ENCODE measurements at places on chromosomes 6 and 20. TPM values are rescaled to one million over a fixed set of nuclear protein-coding genes. Genes with fewer than 3 reads are reported as not detected.

- DNase-seq = no peak
These were observed 417.1 kb downstream of the PLCB1 start for GRCh38 chr20:8549192-8549591.

DNA sequence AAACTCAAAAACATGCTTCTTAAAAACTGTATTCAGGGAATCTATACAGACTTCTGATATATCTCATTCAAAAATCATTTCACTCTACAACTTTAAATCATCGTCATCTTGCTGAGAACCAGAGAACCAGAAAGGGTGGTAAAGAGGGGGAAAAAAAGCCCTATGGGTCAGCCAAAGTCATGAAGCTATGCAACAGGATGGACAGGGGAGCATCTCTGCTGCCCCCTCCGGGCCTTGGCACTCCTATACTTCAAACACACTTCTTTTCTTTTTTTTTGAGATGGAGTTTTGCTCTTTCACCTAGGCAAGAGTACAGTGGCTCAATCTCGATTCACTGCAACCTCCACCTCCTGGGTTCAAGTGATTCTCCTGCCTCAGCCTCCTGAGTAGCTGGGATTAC, 73.5 kb upstream of the NFATC2 start:
- DNase-seq = no peak

DNA sequence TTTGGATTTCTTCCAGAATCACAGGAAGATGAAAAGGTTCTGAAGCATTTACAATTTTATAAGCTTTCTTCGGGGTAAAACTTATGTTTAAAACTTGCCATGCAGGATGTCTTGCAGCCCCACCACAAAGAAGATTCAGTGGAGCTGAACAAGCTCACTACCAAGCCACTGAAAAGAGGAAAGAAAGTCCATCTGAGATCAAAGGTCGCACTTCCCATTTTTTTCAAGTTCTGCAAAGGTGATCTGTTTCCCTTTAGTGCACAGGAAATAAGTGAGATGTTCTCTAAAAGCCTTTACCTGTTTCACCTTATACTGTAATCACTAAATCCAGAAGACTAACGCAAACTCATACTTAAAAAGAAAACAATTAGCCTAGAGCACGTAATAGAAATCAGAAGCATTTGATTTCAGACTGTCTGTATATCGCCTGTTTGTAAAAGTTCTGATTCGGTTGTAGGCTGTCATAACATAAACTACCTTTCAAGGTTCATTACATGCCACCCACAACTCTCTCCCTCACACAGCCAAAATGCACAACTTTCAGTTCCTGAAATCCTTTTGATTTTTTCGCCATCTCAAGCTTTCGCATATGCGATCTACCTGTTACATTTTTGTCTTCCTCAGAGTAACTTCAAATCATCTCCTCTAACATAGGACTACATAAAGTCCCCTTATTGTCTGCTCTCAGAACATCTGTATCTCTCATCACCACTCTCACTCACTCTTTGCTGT, 1.8 kb downstream of the ECHDC1 start:
- DNase-seq = no peak

- DNase-seq = no peak
These were observed 647 bp downstream of the AK9 start for GRCh38 chr6:109690373-109690736.

DUSP15 gene
- 3.4 TPM for total RNA-seq

DNA sequence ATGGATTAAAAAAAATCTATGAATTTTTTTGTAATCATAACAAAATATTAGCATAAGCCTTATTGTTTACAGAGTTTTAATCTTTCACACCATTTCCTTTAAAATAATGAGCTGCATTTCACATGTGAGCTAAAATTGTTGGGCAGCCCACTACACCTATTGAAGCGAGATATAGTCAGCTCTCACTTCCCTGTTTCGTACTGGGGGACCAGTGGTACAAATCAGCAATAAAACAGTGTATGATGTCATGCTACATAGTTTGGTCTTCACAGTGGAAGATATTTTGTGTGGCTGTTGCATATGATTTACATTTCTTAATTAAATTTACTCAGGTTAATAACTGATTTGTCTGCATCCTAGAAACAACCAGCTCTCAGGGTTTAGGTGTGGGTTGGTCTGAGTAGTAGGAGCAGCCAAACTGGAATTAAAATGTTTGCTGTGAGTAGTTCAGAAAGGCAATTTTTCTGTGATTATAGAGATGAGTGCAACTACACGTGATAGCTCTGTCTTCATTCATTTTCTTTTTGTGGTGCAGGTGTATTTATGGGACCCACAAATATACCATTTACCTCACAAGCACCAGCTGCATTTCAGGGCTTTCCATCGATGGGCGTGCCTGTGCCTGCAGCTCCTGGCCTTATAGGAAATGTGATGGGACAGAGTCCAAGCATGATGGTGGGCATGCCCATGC, 99.3 kb downstream of the B3GAT2 start:
- DNase-seq = no peak

DNA sequence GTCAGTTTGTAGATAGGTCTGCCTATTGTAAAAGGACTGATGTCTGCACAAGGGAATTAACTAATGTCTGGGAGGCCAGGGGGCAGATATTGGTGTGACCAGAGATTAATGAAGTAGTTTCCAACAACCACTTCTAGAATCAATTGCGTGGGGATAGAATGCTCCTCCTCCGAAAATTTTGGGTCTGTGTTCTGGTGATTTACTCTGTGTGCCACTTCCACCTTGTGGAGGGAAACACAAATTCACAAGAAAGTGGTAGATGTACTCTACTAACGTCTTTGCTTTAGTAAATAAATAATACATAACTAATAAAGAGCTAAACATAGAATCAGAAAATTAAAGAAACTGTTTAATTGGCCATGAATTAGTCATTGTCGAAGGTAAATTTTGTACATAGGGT, 25.5 kb downstream of the TMEM14A start:
- DNase-seq = no peak

OTOR gene
- total RNA-seq = not detected

GRCh38 chr20:58195047-58195446, 33.4 kb downstream of the ANKRD60 start:
- no peak for DNase-seq

- DNase-seq = no peak
These were observed 49.3 kb downstream of the ELOVL4 start for GRCh38 chr6:79898076-79898475.

DNA sequence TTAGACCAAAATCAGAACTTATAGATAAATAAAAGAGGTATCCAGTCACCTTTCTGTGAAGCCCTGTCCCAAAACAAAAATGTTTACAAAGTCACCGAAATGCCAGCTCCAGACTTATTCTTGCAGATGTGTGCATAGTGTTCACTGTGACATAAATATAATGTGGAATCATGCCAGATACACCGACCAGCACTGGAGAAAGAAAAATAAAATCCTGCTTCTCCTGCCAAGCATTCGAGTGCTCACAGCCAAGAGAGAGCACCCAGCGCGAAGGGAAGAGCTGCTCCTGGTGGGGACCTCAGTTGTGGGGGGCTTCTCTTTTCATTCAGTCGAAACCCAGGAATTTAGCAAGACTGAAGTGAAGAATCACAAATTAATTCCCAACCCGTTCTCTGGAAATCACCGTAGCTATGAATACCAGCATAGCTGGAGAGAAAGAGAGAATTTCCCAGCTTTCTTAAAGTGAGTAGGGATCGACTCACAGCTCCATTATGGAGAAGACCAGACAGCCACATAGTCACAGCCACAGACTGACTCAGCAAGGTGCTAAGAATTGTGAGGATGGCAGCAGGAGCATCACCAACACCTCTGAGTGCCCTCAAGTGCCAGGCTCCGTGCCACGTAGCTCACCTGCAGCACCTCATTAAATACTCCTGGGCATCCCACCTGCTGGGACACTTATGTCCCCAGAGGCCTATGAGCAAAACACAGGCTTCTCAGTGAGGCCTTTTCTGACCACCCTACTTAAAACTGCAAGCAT, 33.2 kb downstream of the BFSP1 start:
- no peak for DNase-seq

DNA sequence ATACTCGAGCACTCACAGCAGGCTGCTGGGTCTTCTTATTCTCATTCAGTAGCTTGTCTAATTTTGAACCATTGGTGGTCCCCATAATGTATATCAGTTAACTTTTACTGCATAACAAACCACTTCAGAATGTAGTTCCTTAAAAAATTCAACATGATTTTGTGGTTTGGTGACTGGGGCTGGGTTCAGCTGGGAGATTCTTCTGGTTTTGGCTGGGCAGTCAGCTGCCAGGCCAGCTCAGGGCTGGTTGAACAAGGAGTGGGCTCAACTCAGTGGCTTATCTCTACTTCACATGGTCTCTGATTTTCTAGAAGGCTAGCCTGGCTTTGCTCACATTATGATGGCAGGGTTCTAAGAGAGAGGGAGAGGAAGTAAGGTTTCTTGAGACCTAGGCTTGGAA, 292.4 kb upstream of the CHD6 start:
- DNase-seq = no peak

DNA sequence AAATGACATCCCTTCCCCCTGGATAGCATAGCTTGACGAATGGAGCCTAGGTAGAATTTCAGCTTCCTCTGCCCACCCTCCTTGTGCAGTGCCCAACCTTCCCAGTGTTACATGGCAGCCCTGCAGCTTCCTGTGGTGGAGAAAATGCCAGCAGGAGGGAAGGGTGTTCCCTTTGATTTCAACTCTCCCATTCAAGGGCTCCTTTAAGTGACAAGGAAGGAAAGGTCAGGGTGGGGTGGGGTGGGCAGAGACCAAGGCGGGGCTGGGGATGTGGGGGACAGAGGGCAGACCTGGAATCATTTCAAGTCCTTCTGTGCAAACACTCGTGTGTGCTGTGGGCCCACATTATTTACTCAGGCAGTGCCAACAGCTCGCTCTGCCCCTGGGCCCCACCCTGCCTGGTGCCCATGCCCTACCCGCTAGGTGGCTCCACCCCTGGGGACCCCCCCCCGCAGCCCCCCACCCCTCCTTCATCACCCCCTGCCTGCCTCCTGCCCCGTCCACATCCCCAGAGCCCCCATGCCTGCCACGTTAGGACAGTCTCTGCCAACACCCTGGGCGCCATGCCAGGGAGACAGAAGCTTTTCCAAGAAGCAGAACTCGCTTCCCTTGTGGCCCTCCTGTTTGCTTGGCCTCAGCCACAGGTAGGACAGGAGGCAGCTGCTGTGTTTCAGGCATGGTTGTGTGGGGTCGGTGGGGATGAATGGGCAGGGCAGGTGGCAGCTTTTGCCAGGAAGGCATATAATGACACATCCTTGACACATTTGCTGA, 9.4 kb downstream of the SPDEF start:
- no peak for DNase-seq

DEF6 gene
- total RNA-seq = 1.7 TPM

DNA sequence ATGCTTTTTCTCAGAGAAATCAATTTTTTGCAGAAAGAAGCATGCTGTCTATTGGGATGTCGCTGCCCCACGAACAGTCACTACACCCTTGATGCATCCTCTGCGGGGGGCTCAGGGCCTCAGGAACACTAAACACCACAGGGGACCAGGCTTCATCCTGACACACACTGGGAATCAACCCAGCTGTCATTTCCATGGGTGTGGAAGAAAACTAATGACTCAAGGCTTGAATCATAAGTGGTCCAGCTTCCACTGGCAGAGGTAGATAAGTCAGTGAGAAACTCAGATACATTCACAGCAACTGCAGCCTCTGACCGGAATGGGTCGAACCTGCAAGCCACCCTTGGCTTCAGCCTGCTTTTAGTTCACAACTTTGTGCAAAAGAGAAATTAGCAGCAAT, 81.3 kb upstream of the SPTLC3 start:
- no peak for DNase-seq

WASF1 gene
- 0.78 TPM for total RNA-seq

- DNase-seq = no peak
These were observed 57.8 kb downstream of the GCLC start for GRCh38 chr6:53487080-53487479.

- no peak for DNase-seq
These were observed 68.2 kb downstream of the TBX18 start for GRCh38 chr6:84696166-84696565.

Measured in cardiac septum (tissue), 1 donor.